ENCODE measurements at places on chromosomes 12 and 14.

DNA sequence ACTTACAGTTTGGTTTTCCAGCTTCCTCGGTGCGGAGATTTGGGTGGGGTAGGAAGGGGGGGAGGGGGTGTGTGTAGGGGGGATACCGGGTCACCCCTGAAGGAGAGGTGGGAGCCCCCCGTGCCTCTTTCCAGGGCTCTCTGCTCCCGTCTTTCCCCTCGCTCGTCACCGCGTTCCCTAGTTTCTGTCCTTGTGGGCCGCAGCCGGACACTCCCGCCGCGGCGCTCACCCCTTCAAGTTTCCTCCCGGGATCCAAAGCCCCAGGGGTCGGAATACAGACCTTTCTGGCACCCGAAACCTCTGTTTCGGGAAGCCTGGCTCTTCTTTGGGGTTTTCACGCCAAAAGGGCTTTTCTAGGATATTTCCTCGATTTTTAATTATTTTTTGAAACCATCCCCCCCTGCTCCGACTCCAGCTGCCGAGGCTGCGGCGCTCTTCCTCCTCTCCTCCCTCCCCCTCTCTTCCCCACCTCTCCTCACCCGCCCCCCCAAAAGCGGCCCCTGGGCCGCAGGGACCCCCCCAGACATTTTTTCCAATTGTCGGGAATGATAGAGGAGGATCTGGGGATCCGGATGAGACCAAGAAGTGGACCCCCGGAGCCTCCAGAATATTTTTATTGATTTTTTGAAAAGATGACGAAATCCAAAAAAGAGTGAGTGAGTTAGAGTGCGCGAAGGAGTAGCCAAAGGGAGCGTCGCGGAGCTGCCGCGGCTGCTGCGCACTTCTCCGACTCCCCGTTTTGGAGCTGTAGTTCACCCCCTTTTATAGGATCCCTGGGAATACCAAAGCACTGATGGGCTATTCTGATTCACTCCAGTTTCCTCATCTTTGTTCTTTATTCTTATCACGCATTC, 1.7 kb downstream of the CCND2 start:
- no peak for DNase-seq

- no peak for DNase-seq
Observed at GRCh38 chr12:55188974-55189556, 31.8 kb upstream of the OR10A7 start.

GRCh38 chr12:12622418-12622817, 10.7 kb downstream of the CREBL2 start:
- DNase-seq: no peak

- no peak for DNase-seq
Observed at GRCh38 chr12:56995201-56995929, 11.0 kb downstream of the ZBTB39 start.

- DNase-seq: no peak
Observed at GRCh38 chr14:103273745-103274615, 60.1 kb upstream of the EIF5 start.

GRCh38 chr12:113678223-113679119, 206.8 kb upstream of the LHX5 start:
- DNase-seq: no peak

- no peak for DNase-seq
Observed at GRCh38 chr12:51600721-51601120, 9.7 kb downstream of the SCN8A start.

GRCh38 chr12:41663598-41664265, 475.6 kb downstream of the PDZRN4 start:
- no peak for DNase-seq

DNA sequence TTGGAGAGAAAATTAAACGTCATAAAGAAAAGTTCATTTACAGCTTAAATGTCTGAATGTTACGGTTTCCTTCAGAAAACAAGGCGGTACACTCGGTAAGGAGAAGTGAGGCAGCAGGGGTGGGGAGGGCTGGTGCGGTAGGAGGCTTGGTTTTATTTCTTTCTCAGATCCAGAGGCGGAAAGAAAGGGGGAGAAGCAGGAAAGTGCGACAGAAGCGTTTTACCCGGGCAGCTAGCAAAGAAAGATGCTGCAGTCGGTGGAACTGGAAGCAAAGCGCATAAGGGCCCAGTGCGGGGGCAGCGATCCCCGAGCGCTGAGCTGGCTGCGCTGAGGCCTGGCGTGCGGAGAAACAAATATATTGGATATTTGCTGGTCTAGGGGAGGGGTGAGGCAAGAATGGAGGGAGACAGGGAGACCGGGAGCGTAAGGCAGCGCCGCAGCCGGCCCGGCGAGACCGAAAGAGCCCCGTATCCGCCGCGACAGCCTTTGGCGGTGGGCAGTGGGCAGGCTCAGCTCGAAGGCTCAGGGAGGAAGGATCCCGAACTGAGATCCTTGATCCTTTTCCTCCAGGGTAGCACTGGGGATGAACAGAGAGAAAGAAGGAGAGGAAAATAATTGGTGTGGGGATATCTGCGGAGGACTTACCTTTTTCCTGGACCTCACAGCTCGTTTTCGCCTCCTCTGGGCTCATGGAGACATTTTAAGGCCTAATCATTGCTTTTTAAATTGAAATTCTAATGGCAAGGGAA, 6.4 kb upstream of the HOXC11 start:
- no peak for DNase-seq

DNA sequence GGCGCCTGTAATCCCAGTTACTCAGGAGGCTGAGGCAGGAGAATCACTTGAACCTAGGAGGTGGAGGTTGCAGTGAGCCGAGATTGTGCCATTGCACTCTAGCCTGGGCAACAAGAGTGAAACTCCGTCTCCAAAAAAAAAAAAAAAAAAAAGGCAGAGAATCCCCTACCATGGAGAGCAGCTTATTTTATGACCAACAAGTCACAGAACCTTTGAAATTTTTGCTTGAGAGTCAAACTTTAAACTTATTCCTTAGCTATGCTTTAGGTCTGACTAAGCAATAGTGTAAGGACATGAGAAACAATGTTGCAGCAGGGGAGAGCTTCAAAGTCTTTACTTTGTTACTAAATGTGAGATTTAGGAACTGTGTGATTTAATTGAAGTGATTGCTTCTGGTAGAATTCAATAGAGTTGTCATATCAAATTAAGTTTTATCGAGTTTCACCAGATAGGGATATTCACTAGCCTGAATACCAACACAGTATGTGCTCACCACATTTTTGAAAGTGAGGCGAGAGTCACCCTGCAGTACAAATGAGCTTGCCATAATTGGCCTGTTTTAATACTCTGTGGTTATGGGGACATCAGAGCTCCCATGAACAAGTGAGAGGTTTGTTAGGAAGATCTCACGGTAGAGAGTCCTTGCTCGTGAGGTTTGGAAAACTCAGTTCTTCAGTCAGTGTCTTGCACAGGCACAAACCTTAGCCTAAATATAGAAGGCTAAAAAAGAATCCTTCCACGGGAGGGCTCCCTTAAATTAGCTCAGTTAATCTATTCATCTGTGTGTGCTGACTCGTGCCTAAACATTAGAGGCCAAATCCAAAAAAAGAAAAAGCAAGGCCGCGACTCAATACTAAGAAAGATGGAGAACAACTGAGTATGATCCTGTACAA, 108.6 kb downstream of the SAMD4A start:
- no peak for DNase-seq

GRCh38 chr14:85291731-85292130, 238.2 kb upstream of the FLRT2 start:
- DNase-seq: no peak

DNA sequence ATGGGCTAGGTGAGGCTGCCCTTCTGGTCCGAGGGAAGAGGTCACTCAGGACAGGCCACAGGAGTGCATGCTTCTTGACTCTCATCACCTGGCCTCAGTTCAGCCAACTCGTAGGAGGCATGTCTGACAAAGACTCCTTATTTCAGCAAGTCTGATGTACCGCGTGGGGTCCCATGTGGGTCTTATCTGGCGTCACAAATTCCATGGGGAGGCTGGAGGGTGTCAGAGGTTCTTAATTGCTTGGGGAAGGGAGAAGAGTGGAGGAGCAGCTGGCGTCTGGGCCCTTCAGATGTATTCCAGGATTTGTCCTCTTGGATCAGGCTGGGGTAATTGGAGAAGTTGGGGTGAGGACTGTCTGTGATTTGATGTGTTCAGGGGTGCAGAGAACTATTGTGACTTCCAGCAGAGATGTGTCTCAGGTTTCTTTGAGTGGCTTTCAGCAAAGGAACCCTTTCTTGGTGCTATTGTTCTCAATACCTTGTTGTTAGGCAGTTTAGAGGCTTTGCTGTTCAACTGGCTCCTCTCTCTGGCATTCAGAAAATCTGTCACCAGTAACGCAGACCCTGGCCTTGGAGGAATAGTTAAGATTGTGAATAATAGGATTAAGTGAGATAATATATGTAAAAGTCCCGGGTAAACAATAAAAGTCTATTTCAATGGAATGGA, 60.1 kb downstream of the SUSD6 start:
- DNase-seq: no peak

DNA sequence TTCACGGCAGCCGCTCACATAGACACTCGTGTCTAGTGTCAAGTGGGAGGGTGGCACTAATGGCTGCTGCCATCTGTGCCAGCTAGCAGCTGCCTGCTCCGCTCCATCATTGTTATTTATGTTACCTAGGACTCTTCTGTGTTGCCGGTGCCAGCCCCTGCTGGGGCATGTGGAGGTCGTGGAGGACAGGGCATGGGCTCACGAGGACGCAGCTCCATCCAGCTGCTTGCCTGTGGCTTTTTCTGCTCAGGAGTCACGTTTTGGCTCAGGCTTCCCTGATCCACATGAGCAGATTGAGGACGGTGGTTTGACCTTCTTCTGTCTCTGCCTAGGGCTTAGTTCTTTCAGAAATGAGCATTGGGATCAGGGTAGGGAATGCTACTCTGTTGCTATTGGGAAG, 31.2 kb downstream of the TPCN1 start:
- no peak for DNase-seq

GRCh38 chr14:105739331-105740102, 213.1 kb downstream of the TMEM121 start:
- no peak for DNase-seq

DNA sequence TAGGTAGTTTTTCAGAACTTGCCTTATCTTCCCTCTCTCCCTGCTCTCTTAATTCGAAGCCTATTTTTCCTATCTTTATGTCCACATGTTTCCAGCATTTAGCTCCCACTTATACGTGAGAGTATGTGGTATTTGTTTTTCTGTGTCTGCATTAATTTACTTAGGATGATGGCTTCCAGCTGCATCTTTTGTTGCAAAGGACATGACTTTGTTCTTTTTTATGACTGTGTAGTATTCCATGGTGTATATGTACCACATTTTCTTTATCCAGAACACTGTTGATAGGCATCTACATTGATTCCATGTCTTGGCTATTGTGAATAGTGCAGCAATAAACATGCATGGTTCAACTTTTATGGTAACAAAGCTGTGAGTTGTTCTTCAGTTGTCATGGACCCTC, 7.8 kb upstream of the CLEC2D start:
- no peak for DNase-seq

DNA sequence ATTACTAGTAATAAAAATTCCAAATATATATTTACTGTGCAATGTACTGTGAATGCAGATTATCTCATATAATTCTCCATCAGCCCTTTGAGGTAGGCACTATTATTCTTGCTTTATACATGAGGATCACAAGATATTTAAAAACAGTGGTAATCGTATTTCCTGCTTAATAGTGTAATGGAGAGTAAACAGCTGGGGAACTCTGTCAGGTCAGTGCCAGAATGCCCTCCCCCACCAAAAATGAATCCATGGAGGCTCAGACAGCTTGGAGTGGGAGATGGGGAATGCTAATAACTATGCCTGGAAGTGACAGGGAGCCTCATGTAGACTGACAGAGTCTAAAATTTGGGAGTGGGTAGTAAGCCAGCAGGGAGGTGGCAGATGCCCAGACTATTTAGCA, 153.6 kb downstream of the PAH start:
- no peak for DNase-seq

- no peak for DNase-seq
Observed at GRCh38 chr12:104653730-104654664, 197.2 kb downstream of the CHST11 start.

- DNase-seq: no peak
Observed at GRCh38 chr12:91852634-91853033, 293.0 kb downstream of the BTG1 start.

- no peak for DNase-seq
Observed at GRCh38 chr14:92309968-92310530, 12.9 kb upstream of the SLC24A4 start.

DNA sequence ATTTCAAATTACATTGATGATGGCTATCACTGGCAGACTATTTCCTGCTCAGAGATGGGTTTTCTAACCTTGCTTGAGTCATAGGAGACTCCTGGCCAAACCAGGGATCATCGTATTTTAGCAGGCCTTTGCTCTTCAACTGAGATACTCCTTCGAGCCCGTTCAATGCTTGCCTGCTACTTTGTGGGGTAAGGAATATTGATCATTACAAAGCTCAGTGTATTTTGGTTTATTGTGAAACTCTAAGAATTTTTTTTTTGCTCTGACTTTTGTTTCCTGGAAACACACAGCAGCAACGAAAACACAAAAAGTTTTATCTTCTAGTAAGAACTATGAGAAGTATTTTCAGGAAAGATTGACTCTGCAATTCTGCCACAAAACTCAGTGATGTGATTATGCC, 4.1 kb downstream of the GPRC5D start:
- DNase-seq: no peak

GRCh38 chr14:47262801-47263200, 412.6 kb downstream of the MDGA2 start:
- DNase-seq: no peak

GRCh38 chr14:24228902-24229301, 3.3 kb downstream of the NEDD8 start:
- DNase-seq: no peak

- no peak for DNase-seq
Observed at GRCh38 chr12:68034567-68034966, 45.3 kb downstream of the IFNG-AS1 start.

- DNase-seq: peak; percentile 70
Observed at GRCh38 chr12:48936379-48936979, 11.2 kb upstream of the FKBP11 start.

DNA sequence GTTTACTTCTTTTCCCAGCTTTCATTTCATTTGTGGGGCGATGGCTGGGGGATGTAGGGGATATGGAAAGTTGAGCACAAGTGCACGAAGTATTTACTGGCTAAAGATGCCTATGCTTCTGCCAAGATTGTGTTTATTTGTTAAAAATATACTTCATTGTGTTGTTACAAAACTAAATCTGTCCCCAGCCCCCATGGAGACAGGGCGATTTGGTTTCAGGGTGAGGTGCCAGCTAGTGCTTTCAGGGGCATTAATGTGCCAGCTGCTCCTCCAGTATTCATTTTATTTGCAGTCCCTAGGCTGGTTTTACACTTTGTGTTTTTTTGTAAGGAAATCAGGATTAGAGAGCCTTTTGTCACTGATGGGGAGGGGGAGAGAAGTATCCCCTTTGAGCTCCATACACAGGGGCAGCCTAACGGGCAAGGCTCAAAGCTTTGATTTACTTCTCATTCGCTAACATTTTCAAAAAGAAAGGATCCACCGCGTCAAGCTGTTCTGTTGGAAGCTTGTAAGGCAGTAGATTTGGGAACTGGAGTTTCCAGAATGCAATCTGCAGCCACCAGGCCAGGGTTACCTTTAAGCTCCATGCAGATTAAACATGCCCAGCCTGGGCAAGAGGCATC, 198.7 kb upstream of the PLEKHG7 start:
- no peak for DNase-seq

- no peak for DNase-seq
Observed at GRCh38 chr14:81178063-81178462, 42.7 kb downstream of the GTF2A1 start.
